IPS DF 6.9 (cell line): ENCODE measurements at places on chromosomes 7 and 10.

GRCh38 chr10:4847561-4848355 lies 21.8 kb downstream of the AKR1E2 start:
- no peak for DNase-seq

- DNase-seq: no peak
Observed at GRCh38 chr10:85901599-85901998, 465.0 kb downstream of the GRID1 start.

- DNase-seq: no peak
Observed at GRCh38 chr7:35699796-35700305, 4.9 kb upstream of the HERPUD2 start.

GRCh38 chr7:108326938-108327337 lies 129.3 kb downstream of the NRCAM start:
- DNase-seq: no peak

GRCh38 chr10:119550827-119551226 lies 8.3 kb upstream of the RGS10 start:
- DNase-seq: no peak

- DNase-seq: no peak
Observed at GRCh38 chr10:110167149-110167548, 40.3 kb upstream of the MXI1 start.

DNA sequence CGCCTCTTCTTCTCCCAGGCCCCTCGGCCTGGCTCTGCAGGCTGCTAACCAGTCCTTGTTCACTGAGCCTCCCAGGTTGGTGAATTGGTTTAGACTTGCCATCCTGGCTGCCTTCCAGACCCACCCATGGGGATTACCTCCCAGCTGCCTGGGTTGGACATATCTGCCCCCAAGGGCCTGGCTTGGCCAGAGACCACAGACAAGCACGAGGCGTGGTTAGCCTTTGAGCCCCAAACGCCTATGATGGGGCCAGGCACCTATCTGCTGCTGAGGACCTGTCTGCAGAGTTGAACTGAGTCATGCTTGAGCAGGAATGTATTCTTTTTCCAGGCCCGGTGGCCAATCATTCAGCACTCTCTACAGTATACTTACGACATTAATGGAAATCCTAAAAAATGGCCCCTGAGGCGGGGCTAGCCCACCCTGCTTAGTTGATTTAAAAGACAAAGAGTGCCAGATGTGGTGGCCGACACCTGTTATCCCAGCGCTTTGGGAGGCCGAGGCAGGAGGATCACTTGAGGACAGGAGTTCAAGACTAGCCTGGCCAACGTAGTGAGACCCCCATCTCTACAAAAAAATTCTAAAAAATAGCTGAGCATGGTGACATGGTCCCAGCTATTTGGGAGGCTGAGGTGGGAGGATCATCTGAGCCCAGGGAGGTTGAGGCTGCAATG lies 361.5 kb downstream of the FRMD4A start:
- DNase-seq: no peak

DNA sequence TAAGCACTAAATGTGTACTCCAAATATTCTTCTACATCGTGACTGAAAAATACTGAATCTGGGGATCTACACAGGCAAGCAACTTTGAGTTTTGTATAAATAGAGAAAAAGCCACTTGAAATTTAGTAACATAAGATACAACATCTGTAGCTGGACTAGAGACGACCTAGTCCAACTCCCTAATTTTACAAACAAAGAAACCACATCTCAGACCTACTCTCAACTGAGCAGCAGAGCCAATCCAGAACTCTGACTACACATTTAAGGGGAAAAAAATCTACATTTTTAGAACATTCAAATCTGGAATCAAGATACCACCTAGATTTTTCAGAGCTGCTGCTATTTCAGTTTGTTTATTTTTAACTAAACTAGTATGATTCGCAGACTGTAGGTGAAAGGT lies 88.9 kb downstream of the CABCOCO1 start:
- no peak for DNase-seq

DNA sequence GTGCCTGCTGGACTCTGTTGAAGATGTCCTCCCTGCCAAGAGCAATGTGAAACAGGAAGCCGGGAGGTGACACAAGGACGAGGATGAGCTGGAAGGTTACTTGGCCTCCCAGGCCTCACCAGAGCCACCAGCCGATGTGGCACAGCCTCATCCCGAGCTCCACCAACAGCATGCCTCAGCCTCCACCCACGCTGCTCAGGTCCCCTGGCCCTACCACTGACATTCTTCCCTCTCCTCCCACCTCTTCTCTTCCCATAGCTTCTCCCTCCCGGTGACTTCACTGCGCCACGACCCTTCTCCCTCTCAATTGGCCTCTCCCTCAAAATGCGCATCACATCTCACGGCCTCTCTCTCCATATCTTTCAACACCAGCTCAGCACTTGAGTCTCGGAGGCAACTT lies 249.9 kb downstream of the SKAP2 start:
- DNase-seq: no peak

DNA sequence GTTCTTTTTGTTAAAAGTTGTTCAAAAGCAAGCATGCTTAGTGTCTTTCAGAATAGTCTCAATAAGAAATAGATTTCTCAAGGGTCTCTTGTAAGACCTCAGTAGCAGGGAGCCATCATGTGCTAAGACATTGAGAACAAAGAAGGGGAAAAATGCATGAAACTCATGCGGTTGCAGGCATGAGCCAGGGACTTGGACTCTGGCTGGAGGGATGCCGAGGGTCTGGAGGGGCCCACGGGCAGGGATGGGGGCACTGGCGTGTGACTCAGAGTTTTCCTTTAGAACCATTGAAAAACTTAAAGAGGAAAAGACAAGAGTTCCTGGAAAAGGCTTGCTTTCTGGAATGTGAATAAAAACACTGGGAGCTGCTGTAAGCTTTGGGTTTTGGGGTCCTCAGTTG lies 253.3 kb downstream of the CCDC3 start:
- DNase-seq: no peak

- no peak for DNase-seq
Observed at GRCh38 chr7:74051629-74052410, 23.8 kb downstream of the ELN start.

DNA sequence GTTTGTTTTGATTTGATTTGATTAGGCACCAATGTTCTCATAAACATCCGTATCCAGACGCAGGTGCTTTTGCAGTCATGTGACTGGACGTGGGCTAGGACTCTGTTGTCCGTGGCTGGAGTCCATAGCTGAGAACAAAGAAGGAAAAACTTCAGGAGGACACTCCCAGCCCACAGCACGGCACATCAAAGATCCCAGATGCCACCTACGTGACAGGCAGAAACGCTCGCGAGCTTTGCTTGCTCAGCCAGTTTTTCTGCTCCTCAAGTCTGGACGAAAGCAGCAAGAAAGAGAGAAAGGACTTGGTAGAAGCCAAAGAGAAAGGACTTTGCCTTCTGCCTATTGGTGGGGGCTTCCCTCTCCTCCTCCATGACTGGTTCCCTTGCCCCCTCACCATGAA lies 6.9 kb upstream of the ZKSCAN1 start:
- DNase-seq: no peak

DNA sequence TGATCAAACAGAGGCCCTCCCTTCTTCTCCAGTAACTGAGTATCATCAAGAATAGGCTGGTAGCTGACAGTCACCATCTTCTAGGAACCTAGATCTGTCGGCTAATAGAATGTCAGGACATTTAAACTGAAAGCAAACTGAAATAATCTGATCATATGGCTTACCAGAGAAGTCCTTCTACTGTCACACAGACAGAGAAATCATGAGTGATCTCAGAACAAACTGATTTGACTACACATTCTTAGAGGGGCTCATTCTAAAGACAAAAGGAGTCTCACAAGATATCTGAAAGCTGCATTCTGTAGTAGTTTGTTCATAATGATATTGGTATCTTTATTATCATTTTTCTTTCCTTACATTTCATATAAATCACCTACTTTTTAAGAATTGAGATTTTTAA lies 130.9 kb upstream of the ADCY1 start:
- no peak for DNase-seq

- no peak for DNase-seq
Observed at GRCh38 chr10:36171953-36172940, 530.2 kb upstream of the FZD8 start.

GRCh38 chr7:12573885-12574284 lies 3.4 kb downstream of the SCIN start:
- DNase-seq: no peak

- no peak for DNase-seq
Observed at GRCh38 chr7:131371411-131371810, 43.7 kb downstream of the MKLN1 start.

DNA sequence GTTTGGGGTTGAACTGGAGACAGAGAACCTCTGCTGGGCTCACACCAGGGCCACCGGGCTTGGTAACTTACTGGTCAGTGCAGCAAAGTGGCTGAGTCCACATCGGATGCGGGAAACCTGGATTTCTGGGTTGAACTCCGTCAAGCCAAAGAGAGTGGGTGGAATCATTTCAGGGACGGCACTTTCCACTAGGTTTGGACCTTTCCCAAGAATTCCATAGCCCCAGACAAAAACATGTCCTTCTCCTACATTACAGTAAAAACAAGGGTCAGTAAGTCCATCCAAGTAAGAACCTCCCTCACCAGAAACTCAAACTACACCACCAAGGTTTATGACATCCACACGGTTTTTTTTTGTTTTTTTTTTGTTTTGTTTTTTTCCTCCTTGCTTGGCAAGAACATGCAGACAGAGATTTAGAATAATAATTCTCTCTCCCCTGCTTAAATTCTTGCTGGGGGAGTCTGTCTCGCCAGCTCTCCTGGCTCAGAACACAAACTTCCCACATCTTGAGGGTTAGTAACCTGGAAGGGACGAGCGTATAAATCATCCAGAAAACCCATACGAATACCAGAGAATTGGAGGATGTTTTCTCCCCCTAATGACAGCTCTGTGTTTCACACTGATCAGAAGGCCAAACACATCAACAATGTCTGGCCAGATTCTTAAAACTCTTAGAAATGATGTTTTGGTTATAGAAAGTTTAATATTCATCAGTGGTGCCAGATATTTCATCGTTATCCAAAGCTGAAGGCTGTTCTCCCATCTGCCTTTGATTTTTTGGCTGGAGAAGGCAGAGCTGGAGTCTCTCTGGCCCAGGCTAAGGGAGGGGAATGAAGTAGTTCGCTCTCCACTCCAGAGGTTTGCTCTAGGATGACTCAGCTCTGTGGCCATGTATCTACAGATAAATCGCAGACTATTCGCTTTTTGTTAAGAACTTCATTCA lies 17.5 kb downstream of the RCC1L start:
- no peak for DNase-seq
